ENCODE measurements at places on chromosomes 5 and 9.
A peak's percentile ranks its signal among the peaks of the same experiment; 100 is the strongest.

DNA sequence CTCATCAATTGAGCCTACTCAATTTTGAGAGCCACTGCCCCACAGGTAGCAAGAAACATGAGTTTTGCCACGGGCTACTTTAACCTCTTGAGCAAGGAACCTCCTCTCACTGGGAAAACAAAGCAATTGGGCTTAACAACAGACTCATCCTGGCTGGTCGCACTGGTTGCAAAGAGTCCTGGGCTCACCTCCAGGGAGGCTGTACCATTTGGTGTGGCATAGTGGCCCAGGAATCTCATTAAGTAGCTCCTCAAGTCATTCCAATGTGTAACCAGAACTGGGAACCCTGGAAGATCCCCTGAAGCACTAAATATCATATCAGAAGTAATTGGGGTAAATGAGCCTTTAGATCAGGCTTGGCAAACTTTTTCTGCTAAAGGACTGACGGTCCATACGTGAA is 78.5 kb downstream of the MYO10 start:
- no peak for DNase-seq

DNA sequence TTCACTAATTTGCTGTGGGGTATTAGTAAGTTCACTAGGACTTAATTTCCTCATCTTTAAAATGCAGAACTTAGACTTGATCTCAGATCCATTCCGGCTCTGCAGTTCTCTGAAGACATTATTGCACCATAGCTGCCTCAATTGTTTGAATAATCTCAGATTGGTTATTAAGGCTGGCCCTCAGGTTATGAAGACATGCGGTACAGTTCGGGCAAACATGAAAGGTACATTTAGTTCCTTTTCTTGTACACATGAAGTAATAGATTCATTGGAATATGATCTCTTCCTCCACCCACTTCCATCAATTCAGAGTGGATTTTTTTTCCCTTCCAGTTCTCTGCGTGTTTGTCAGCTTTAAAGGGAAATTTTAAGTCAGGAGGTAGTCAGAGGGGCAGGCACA is 28.0 kb downstream of the ATP6V0E1 start:
- peak; percentile 28 for DNase-seq

DNA sequence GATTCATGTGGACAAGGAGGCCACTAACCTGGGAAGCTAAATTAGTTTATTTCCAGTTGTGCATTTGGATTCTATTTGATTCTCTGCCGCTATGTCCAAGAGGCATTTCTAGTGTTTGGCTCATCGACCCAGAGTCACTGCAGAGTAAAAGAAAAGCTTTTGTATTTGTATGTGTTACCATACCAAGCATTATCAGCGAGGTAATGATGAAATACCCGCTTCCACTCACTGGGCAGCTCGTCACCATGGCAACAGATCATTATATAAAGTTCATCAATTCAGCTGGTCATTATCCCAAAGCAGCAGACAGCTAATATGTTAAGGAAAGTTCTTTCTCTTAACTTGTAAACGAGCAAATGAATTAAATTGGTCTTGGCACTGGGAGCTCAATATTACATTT is 380.3 kb downstream of the SEMA5A start:
- DNase-seq, result no peak

DNA sequence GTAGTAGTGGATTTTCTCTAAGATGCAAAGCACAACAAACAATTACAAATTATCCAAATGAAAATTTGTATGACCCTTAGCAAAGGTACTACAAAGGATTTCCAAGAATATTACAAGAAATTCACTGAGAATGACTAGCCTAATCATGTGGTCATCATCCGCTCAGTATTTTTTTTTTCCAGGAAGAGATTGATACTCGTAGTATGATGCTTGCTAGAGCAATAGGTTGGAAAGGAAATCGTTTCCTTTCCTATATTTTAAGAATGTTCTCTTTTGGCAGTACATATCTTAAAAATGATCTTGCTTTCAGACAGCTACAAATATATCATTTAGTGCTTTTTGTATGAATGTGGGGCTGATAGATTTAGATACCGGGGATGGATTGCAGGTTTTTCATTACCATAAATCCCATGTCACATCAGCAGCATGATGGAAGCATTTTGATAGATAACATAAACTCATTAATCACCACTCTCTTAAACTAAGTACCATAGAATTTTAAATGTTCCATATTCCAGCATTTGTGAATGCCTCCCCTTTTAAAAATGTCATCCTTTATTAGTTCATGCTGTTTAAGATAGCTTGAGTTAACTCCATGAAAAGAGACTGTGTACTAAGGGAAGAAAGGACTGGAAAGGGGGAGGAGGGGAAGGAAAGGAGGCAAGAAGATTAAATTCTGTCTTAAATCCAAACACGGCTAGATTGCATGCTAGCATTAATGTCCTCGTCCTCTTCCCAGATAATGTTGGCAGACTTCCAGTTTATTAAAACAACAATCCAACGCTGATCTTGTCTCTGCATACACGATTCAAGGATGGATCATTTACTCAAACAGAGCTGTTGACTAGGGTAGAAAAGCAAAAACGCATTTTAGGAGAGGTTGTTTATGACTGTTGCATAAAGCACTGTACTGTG is 311.7 kb upstream of the ZNF608 start:
- no peak for DNase-seq

DNA sequence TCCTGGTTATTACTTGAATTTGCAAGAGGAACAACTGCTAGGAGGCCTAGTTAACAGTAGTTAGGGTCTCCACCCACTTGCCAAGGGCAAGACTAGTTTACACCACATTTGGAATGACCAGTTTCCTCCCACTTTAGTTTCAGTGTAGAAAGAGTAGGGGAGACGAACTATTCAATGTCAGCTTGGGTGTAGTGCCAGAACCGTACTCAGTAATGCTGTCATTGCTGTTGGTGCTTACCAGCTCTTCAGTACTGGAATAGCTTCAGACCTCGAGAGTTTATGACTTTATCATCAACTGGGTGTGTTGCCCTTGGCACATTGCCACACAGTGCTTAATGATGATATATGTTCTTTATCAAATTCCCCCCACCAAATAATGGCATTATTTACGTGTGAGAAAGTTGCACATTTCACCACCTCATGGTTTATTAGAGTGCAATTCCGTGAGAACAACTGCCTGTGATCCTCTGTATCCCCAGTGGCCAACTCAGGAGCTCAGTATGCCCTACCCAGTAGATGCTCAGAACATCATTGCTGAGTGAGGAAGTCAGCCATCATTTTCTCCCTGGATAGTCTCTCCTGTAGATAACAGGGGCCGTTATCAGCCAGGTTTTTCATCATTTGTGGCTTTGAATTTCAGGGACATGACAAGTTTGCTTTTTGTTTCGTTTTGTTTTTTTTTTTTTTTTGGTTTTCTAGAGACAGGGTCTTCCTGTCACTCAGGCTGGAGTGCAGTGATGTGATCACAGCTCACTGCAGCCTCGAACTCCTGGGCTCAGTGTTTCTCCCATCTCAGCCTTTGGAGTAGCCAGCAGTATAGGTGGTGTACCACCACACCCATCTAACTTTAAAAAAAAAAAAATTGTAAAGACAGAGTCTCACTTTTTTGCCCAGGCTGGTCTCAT is 67.3 kb downstream of the DOCK8 start:
- DNase-seq, result no peak
